ENCODE measurements at places on chromosomes 1 and 21.

DNA sequence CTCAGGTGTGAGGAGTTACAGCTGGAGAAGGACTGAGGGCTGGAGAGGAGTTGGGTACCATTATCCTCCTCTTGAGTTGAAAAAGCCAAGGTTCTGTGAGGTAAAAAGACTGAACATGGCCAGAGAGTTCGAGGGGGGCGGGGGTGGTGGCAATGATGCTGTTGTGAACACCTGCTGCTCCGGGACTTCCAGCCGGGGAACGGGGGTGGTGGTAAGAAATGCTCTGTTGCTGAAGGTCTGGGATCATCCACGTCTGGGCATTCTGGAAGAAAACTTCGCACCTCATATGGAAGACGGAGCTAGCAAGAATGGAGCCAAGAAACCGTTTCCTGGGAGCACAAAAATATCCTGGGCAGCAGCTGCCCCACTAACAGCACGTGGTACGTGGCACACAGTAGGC, 20.1 kb upstream of the ALPL start:
- peaks cover 8% of the 10 kb centered on the region for H3K4me1 ChIP-seq
- H3K36me3 ChIP-seq: no peaks in the 10 kb centered on the region
- peak overlapping the region; percentile 30 for H3K4me3 ChIP-seq
- H3K27ac ChIP-seq: no peak overlapping the region
- DNase-seq: no peak

GRCh38 chr1:53107570-53108322, 34.7 kb downstream of the SLC1A7 start:
- no peak overlapping the region for H3K4me3 ChIP-seq
- no peak for DNase-seq
- peaks cover 29% of the 10 kb centered on the region for H3K4me1 ChIP-seq
- H3K27ac ChIP-seq: no peak overlapping the region
- no peaks in the 10 kb centered on the region for H3K36me3 ChIP-seq

DNA sequence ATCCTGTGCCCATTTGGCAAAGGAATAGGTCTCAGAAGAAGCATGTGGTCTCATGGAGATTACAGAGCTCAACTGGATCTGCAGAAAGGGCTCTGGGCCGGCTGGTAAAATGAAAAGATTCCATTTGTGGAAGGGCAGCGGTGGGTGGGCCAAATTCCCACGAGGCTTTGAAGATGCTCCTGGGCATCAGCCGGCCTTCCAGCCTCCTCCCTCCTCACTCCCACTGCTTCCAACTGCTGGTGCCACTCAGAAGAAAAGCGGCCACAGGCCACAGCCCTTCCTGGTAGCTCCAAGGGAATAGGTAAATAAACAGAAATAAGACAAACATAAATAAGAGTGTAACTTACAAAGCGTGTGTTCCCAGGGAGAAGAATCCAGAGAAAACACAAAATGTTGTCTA, 136.3 kb upstream of the SLC44A3 start:
- DNase-seq: no peak
- no peaks in the 10 kb centered on the region for H3K4me1 ChIP-seq
- no peaks in the 10 kb centered on the region for H3K36me3 ChIP-seq
- no peak overlapping the region for H3K4me3 ChIP-seq

- H3K27ac ChIP-seq: no peak overlapping the region
- no peak overlapping the region for H3K4me3 ChIP-seq
- DNase-seq: peak; percentile 22
- H3K27me3 ChIP-seq: peaks cover 42% of the 10 kb centered on the region
These were observed 3.6 kb upstream of the FOXD2 start for GRCh38 chr1:47434051-47434842.

DNA sequence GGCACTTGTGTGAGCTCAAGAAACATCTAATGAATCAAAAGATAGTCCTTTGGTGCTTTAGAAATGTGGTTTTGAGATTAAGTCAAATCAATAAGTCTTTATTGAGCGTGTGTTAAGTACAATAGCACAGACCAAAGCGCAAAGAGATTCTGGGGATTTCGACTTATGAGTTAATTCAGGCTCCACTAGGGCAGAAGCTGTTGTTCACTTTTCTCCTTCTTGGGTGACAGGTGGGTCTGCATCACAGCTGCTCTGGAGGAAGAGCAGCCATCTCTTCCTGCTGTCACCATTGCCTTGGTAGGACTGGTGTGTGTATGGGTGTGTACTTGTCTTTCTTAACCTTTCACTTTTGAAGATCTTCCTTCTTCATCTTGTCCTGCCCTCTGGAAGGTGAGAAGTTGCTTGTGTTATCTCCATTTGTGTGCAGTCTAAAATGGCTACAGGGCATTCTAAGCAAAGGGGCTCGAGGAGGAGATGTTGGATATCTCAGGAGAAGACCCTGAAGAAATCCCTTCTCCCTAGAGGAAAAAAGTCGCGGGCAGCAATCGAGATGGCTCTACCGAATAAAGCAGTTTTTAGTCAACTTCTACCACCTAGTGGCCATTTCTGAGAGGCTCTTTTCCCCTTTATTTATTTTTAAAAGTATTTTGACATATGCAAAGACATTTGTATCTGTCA, 22.9 kb upstream of the DISC1 start:
- no peaks in the 10 kb centered on the region for H3K36me3 ChIP-seq
- H3K27ac ChIP-seq: peak overlapping the region; percentile 80
- peak overlapping the region; percentile 73 for H3K4me3 ChIP-seq
- H3K4me1 ChIP-seq: peaks cover 5% of the 10 kb centered on the region
- H3K27me3 ChIP-seq: no peaks in the 10 kb centered on the region

Measured in activated CD4-positive, alpha-beta T cell treated with anti-CD3 and anti-CD28 coated beads for 36 hours (primary cell).